NCI-H2107 (cell line): ENCODE measurements at places on chromosomes 7 and 10.

- no peak for DNase-seq
These were observed 28.4 kb upstream of the NPFFR1 start for GRCh38 chr10:70312249-70312648.

DNA sequence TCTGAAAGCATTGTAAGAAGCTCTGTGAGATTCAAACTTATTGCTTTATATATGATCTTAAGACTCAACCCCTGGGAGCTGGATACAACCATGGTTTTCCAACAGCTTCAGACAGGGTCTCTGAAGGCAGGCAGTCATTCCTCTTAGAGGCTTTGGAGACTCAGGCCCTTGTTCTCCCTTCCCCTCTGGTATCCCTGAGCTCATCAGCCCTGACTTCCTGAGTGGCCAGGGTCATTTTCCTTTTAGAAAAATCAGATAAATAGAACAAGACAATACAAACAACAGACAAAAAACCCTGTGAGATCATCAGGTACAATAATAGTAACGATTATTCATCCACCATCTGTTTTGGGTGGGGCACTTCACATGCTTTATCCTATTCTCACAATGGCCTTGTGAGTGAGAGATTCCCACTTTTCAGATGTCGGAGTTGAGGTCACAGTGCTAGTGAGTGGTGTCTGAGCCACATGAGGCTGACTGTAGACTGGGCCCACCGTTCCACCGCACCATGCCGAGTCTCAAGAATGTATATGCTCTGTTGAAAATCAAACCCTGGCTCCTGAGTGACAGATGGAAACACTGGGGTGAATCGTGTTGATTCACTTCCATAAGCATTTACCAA lies 144.2 kb downstream of the CXCL12 start:
- no peak for DNase-seq

- DNase-seq: no peak
These were observed 332.5 kb downstream of the WDR11 start for GRCh38 chr10:121183707-121184106.

GRCh38 chr10:68385740-68386139 lies 21.3 kb downstream of the RUFY2 start:
- DNase-seq: no peak

GRCh38 chr7:106717254-106717954 lies 56.4 kb upstream of the CCDC71L start:
- no peak for DNase-seq

DNA sequence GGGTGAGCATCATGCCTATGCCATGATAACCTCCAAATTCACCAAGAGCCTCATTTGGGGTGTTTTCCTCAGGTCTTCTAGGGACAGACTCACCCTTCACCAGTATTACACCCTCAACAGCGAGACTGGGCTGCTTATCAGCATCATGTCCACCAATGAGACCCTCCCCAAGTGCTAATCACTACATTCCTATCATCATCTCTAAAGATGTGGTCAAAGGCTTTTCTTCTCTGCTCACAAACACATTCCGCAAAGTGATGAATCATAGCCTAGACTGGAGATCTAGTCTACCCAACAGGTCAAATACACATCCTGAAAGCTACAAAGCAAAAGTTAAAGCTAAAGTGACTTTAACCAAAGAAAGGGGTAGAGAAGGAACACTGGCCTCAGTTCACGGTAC lies 75.3 kb upstream of the C7orf33 start:
- DNase-seq: no peak

DNA sequence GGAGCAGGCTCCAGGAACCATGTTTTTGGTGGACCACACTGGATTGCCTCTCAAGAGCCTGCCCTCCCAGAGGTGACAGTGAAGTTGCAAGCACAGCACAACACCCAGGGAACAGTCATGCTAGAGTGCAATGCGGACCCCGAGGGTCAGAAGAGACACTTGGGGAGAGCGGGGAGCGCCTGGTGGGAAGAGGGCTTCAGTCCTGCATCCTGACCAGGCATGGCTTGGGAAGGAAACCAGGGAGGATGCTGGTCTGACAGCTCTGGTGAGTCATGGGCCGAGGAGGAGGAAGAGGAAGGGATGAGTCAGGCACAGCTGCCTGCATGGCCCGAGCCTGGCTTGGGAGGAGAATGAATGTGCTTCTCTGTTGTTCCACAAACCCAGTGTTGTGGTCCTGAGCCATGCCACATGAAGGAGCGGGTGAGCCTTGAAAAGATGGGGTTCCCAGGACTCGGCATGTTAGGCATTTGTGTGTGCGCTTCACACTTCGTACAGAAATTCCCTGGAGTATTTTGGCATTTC lies 29.5 kb upstream of the ANKRD2 start:
- no peak for DNase-seq

GRCh38 chr7:21572331-21573313 lies 29.8 kb downstream of the DNAH11 start:
- no peak for DNase-seq

GRCh38 chr7:111560773-111561653 lies 1.3 kb downstream of the IMMP2L start:
- DNase-seq: no peak

- DNase-seq: no peak
These were observed 79.2 kb downstream of the CAMK1D start for GRCh38 chr10:12428447-12429135.

DNA sequence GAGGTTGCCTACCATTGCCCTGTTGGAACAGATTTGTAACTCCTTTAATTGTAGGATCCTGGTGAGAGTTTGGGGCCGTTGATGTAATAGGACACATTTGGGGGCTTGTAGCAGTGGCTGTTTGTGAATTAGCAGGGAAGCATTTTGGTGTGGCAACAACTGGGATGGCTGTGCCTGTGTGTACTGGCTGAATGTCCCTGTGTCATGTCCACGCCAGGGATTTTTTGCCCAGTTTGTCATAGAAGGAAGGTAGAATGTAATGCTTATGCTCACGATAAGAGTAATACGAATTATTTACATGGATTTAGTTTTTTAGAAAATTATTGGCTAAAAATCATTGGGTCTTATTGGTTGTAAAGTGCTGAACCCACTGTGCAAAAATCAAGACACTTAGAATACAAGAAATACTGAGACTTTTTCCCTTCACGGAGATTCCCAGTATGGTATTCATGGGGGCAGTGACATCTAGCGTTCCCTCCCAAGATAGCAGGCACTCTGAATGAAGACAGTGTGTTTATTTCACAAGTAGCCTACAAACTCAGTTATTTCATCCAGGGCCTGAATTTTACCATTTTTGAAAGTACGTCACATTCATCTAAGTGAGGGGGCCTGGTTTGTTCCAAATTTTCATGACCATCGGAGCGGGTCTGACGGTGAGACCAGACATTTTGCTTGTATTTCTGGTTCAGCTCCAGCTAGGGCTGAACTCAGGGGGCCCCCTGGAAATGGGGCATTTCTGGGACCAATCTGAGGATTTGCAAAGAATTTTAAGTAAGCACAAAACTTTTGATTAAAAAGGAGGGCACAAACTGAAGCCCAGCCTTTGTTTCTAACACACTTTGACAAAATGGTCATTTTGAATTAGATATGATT lies 74.7 kb downstream of the CACNB2 start:
- no peak for DNase-seq

DNA sequence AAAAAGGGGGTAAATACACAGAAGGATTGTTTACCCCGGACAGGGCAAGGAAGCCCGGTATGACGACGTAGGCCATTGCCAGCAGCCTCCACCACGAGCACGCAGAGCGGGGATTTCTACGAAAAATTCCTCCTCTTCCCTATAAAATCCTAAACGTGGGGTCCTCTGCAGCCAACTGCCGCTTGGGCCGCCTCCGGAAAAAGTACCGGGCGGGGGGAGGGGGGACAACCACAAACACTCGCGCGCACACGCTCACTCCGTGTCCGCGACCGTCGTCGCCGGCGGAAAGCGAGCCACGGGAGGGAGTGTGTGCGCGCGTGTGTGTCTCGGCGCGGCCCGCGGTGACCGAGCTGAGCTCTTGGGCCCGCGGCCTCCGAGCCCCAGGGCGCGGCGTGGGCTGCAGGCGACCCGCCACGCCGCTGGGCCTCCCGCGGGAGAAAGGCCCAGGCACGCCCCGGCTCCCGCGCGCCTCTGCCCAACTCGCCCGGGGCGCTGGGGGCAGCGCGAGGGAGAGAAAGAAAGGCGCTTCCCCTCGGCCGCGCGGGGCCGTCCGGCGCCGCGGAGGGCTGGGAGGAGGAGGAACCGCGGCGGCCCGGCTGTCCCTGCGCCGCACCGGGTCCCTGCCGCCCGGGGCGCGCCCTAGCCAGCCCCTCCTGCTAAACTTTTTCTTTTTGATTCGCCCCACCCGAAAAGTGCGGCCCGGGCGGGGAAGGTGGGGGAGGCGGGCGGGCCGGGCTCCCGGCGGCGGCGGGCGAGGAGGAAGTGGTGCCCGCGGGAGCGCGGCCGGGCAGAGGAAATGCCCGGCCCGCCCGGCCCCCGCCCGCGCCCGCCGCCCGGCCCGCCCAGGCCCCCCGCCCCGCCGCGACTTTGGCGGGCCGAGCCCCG lies 1.5 kb downstream of the CTBP2 start:
- DNase-seq: no peak

- no peak for DNase-seq
These were observed 19.0 kb downstream of the TES start for GRCh38 chr7:116229366-116229765.

- no peak for DNase-seq
These were observed 30.7 kb upstream of the STOX1 start for GRCh38 chr10:68796605-68797004.

- no peak for DNase-seq
These were observed 18.2 kb downstream of the DNAJC12 start for GRCh38 chr10:67819768-67820204.

DNA sequence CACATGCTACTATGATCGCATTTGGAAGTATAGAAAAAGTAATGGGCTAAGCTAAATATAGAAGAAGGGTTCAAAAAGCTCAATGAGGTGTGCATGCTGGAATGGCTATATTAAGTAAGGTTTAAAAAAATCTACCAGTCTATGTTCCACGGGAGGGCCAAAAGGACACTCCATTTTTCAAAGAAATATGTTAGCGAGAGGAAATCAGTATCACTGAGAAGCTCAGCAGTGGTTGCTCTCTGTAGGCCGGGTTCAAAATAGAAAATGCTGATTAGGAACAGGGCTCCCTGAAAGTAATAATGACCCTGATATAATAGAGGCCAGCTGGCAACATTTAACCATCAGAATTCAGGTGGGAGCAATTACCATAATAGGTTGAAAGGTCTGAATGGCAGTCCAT lies 224.5 kb upstream of the SEMA3E start:
- no peak for DNase-seq

- DNase-seq: no peak
These were observed 6.5 kb downstream of the BAIAP2L1 start for GRCh38 chr7:98394377-98394836.

GRCh38 chr7:130281260-130281659 lies 11.7 kb upstream of the CPA4 start:
- DNase-seq: no peak

DNA sequence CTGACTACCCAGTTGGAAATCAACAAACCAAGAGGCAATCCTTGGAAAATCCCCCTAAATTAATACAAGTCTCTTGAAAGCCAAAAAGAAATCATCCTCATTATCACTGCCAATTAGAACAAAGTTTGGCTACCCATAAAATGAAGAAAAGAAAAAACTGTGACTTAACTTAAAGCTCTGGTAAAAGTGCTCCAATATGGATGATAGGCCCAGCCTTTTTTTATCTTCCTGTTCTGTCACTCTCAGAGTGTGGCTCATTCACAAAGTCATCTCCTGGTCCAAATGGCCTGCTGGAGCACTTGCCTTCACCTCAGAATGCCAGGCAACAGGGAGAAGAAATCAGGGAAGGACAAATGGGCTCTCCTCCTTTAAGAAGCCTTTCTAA lies 155.1 kb upstream of the GHITM start:
- no peak for DNase-seq

DNA sequence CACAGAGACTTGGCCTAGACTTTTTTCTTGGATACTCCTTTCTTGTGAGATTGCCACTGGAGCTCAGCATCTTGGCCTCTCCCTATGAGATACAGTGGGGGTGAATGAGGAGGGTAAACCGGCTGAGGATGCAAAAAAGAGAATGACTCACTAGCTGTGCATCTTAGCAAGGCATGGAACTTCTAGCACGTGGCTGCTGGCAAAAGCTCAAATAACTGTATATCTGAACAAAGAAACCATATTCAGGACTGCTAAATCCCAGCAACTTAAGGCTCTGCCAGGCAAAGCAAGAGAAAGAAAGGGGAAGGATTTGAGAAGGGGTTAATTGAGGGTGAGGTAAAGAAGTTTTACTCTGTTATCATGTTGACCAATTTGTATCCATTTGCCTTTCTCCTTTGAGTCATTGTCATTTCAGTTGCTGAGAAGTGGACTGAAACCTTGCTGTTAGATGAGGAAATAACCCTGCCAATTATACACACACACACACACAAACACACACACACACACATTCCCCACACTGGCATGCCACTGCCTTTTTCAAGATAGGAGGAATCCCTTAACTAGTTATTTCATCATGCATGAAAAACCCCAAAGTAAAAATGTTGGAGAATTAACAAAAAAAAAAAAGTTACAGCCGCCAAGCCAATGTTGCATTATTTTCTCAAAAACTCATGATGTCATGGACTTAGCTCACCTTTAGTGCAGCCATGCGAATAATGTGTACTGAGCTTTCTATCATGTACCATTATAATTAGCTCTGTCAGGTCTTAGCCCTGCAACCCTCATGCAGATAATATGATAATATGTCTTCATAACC lies 997.3 kb downstream of the LRMDA start:
- DNase-seq: no peak

- no peak for DNase-seq
These were observed 169.8 kb upstream of the GPR26 start for GRCh38 chr10:123496375-123496774.

- no peak for DNase-seq
These were observed 467.5 kb downstream of the GPAM start for GRCh38 chr10:111716032-111716431.

DNA sequence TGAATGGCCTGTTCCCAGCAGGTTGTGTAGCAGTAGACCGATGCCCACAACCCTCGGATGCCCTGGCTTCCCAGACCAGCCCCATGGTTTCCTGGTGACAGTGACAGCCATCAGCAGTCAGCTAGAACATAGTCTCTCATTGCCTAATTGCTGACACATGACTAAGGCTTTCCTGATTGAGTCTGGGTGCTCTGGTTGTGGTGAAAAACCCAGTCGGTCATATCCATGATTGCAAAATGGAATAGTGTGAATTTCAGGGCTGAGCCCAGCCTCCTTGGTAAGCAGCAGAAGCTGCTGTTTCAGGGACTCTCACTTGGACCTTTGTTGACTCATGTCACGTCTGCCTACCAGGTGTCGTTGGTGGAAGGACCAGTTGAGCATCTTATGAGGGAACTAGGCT lies 36.6 kb downstream of the POR start:
- no peak for DNase-seq

DNA sequence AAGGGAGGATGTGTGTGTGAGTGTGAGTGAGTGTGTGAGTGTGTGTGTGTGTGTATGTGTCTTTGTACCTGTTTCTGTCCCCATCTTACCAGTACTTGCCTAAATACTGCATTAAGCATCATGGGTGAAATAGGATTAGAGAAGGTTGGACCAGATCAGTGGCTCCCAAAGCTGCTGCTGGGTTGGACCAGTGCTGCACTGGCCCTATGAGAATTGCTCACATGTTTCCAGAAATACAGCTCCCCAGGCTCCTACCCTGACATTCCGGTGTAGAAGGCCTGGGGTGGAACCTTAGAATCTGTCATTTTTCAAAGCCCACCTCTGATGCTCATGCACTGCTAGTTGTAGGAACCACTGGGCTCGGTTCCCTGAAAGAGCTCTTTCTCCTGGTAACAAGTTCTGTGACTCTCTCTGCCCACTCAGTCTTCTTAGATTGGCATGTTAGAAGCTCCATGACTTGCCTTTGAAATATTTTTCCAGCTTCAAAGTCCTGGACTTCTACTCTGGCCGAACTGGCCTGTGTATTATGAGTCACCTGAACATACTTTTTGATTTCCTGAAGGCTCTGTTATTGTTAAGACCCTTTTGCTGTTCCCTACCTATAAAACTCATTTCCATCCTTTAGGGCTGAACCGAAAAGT lies 224.7 kb downstream of the CUX1 start:
- DNase-seq: no peak
